H1 (cell line): ENCODE measurements at places on chromosomes 12 and 14. TPM values are rescaled to one million over a fixed set of nuclear protein-coding genes. Genes with fewer than 3 reads are reported as not detected.

Gene FAM186B
- 0.21 and 0.73 TPM in 2 replicates for total RNA-seq

Gene ADCY4
- 0.35 and 0.69 TPM in 2 replicates for total RNA-seq

DNA sequence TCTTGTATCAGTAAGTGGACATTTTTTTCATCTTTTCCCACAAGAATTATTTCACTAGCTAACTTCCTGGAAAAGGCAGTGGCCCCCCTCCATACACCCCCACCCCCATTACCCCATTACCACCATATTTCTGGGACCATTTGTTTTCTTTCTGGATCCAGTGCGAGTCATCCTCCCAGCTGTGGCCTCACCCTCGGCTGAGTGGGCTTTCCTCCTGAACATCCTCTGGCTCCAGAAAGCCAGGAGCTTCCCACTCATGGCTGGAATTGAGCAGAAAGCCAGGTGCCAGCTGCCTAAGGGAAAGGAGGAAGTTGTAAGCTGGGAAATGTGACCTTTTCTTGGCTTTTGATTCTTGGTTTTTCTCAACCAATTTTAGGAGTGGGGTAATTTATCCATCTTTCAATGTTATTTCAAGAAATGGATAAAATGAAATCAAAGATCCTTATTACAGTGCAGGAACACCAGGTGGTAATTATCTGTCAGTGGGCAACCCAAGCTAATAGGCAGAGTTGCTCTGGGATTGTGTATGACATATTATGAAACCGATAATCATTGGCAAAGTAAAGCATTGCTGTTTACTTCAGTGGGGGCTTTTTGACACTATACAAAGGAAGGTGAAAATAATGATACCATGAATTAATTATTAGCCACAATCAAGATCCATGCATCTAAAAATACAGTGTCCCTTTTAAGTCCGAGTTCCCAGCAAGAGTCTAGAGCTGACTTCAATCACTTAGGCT is 124.6 kb downstream of the KICS2 start:
- H3K4me1 ChIP-seq, result no peaks in the 10 kb centered on the region
- no peak overlapping the region for H3K4me3 ChIP-seq
- no peaks in the 10 kb centered on the region for H3K27me3 ChIP-seq

GRCh38 chr12:94617101-94617500 is 33.3 kb downstream of the TMCC3 start:
- H3K4me1 ChIP-seq, result peaks cover 5% of the 10 kb centered on the region; the same call in 1 of the 2 replicates

- H3K36me3 ChIP-seq, result no peaks in the 10 kb centered on the region
- no peak overlapping the region for H3K27ac ChIP-seq
- H3K4me1 ChIP-seq, result no peaks in the 10 kb centered on the region
Observed at GRCh38 chr14:85214471-85214870, 315.5 kb upstream of the FLRT2 start.

DNA sequence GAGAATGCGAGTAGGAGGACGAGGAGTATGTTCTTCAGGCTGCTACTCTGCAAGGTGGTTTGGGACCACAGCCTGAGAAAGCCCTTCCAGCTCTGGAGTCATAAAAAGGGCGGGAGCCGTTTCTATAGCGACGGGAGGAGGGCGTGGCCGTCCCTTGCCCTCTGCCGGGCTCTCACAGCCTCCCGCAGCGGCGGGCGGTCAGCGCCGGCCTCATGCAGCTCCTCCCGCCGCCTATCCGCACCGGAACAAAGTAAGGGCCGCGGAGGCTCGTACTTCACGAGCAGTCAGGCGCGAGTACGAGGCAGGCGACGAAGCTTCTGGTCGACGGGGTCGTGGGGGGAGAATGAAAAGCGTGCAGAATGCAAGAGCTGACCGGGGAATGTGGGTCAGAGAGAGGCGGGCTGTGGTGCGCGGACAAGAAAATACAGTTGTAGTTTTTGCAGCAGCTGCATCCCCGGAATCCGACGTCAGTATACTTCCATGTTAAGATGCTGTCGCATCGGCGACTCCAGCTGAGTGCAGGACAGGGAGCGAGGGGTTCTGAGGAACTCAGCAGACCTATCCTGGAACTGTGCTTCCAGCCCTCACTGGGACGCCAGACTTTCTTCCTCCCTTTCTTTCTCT is at the start of gene DYRK4:
Gene DYRK4 (plus strand): TSS at position 175 of the 624 bp plus-strand sequence. CDS start 38 bp downstream, at position 213.
- peak; percentile 72 for DNase-seq
- H3K27ac ChIP-seq, result no peak within 1 kb of the TSS
- H3K4me3 ChIP-seq, result peak within 1 kb of the TSS; percentile 38; the same call in 1 of the 2 replicates

DNA sequence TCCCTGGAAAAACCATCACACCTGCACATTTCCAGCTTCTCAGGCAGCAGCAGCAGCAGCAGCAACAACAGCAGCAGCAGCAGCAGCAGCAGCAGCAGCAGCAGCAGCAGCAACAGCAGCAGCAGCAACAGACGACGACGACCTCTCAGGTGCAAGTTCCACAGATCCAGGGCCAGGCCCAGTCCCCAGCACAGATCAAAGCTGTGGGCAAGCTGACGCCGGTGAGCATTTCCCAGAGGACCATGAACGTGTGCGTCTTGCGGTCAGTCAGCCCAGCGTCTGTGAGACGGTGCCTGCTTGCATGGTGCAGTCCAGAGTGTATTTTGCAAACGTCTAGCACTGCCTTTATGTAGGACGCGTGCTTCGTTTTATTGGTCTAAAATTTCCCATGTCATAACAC is 81.6 kb downstream of the DDX51 start:
- H3K27ac ChIP-seq, result no peak overlapping the region
- H3K36me3 ChIP-seq, result peaks cover 37% of the 10 kb centered on the region
- no peaks in the 10 kb centered on the region for H3K4me1 ChIP-seq
- H3K4me3 ChIP-seq, result no peak overlapping the region
- H3K27me3 ChIP-seq, result no peaks in the 10 kb centered on the region

DNA sequence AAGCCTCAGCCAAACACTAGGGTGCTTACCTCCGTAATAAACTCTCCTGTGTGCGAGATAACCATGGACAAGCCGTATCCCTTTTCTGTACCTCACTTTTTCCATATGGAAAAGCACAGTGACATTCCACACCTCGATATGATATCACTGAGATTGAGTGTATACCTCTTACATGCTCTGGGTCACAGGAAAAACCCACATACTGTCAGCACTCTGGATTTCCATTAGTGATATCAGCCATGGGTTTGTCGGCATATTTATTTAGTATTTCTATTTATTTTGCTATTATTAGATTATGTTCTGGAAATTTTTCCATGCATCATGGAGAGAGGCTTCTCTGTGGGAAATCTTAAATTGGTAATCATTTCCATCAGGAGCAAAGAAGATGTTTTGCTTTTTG is 28.0 kb upstream of the DAAM1 start:
- H3K4me3 ChIP-seq, result no peak overlapping the region
- no peak for DNase-seq
- H3K4me1 ChIP-seq, result no peaks in the 10 kb centered on the region
- H3K27me3 ChIP-seq, result no peaks in the 10 kb centered on the region
- H3K27ac ChIP-seq, result no peak overlapping the region

- peaks cover 9% of the 10 kb centered on the region for H3K4me1 ChIP-seq
- no peak for DNase-seq
- no peaks in the 10 kb centered on the region for H3K36me3 ChIP-seq
- H3K27me3 ChIP-seq, result peaks cover 99% of the 10 kb centered on the region
- H3K4me3 ChIP-seq, result peak overlapping the region; percentile 3; the same call in 1 of the 2 replicates
Observed at GRCh38 chr14:37598747-37599506, 3.5 kb downstream of the TTC6 start.
